ENCODE measurements at places on chromosomes 5 and 9.

- DNase-seq: no peak
Observed at GRCh38 chr9:131927091-131927490, 152.6 kb downstream of the MED27 start.

- DNase-seq: no peak
Observed at GRCh38 chr5:111229871-111230810, 6.0 kb downstream of the CAMK4 start.

GRCh38 chr9:116499434-116499833, 187.7 kb upstream of the TRIM32 start:
- DNase-seq: no peak

DNA sequence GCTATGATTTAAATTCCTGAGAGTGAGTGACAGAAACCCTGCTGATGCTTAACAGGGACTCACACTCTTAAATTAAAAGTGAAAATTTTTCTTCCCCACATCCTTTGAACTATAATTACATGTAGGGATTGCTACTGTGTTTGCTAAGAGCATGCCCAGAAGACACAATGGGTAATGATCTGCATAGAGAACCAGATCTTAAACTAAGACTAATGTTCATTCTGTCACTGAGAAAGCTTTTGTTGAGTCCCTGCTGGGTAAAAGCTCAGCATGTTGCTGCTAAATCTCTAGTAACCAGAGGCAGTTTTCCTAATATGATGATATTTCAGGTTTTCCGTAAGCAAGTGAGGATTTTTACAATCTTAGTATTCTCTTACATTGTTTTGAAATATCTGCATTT, 424.8 kb upstream of the SMC2 start:
- DNase-seq: no peak

- no peak for DNase-seq
Observed at GRCh38 chr9:109737295-109737694, 42.7 kb upstream of the PALM2AKAP2 start.

Measured in NB4 (cell line).